Substantia nigra (tissue), 51 donors: ENCODE measurements at places on chromosomes 2 and 18.

- no peak for DNase-seq
Measured at GRCh38 chr2:3626812-3627499, 31.0 kb upstream of the ALLC start.

- no peak for DNase-seq
Measured at GRCh38 chr2:240619506-240620148, 5.7 kb upstream of the GPR35 start.

DNA sequence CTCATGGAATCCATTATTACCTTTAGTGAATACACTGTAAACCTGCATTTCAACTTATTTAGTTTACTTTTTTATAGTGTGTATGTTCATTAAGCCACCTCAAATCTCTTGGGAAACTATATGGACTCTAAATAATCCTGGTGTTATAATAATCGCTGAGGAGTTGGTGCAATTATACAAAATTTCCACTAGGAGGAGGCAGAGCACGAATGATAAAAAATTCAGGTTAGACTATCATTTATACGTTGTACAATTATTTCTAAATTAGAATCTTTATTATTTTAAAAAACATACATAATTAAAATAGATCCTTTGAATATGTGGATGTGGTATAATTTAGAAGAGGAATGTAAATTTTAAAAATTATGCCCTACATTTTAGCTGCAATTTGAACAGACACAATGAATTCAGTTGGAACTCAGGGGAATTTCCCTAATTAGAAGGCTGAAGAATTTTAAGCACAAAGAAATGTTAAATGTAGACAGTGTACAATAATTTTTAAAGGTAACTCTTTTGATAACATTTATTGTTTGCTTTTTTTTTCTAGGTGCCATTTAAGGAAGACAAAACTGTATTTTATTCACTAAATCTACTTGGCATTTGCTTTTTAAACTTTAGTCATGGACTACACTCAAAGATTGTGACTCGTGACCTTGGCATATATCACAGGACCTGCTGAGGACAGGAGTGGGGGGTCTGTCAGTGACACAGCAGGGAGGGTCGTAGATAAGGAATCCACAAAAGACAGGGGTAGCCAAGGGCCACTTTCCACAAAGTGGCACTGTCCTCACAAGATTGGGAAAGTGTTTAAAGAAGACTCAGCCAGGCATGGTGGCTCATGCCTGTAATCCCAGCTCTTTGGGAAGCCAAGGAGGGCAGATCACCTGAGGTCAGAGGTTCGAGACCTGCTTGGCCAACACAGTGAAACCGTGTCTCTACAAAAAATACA is 45.5 kb downstream of the RAB12 start:
- DNase-seq, result no peak

DNA sequence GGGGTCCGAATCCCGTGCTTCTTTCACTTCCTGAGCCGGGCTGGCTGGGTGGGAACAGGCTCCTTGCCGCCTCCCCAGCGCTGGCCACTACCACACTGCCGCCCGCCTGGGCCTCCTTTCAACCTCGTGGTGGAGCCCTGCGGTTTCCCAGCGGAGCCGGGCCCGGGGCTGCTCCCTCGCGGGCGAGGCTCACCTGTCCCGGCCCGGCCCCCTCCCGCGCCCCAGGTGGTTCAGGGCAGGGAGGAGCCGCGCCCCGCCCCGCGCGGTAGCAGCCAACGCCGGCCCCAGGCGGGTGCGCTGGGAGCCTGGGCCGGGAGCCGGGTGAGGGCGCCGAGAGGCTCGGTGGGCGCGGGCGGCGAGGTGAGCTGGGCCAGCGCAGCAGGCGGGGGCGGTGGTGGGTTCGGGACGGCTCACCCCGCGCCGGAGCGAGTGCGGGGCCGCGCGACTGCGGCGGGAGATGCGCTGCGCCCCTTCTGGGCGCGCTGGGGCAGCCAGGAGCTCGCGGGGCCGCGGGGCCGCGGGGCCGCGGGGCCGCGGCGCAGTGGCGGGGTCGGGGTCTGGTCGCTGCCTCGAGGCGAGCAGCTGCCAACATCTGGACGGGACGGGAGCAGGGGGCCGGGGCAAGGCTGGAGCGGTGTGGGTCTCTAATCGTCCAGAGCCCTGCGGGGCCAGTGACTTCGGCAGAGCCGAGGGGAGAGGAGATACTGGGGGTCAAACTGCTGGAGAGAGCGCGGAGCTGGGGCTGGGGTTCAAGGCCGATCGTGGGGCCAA is at the start of gene LYPD6B:
LYPD6B (plus strand) TSS at position 258 of the 771 bp plus-strand sequence. CDS start 92,250 bp downstream, outside the sequence.
- no peak for DNase-seq

DNA sequence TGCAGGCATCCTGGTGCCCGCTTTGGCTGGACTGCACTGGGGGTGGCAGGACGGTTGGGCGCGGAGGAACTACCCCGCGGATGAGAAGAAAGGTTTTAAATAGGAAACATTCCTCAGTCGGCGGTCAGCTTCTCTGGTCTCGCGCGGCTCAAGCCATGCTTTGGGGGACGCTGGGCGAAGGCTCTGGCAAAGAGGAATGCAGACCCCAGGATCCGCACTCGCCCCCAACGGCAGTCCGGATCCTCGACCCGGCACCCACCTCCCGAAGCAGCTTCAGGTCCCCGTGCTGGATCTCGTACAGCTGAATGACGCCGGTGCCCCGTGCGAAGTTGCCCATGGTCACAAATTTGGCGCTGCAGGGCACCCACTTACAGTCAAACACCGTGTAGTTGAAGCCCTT is 686 bp upstream of the PNO1 start:
- DNase-seq, result no peak

DNA sequence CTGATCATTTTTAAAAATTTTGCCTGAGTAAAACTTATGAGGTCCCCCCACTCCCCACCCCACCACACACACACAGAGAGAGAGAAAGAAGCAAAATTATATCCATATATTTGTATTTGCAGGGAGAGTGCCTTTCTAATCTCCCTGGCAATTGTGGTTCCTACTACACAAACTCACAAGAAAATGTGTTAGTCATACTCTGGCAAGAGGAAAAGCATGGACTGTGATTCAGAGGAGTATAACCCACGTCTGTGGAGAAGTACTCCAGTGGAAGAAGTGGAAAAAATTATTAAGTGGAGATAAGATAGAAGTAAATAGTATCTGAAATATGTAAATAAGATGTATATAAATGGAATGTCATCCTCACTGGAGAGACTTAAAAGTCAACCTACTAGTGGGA is 114.0 kb downstream of the DSEL start:
- DNase-seq, result no peak
